Cardiac fibroblast (primary cell): ENCODE measurements at places on chromosomes 6 and 20.

GRCh38 chr6:153150752-153151440 is 19.8 kb upstream of the RGS17 start:
- no peak for DNase-seq

GRCh38 chr6:20802596-20802995 is 268.3 kb downstream of the CDKAL1 start:
- DNase-seq, result no peak

DNA sequence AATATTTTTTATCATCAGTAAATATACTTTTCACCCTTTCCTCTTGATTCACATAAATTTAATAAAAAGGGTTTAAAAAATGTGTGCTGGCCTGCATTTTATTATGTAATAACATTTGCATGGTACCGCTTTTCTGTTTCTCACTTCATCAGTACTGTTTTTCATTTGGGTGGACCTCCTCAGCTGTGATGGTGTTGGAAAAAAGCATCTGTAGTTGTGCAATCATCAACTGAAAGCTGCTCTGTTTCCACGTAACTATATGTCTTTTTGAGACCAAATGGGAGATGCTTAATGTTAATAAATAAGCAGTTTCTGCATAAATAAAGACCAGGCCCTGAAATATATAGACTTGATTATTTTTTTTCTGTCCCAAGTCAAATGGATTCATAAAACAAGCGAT is 31.6 kb upstream of the CENPW start:
- no peak for DNase-seq

DNA sequence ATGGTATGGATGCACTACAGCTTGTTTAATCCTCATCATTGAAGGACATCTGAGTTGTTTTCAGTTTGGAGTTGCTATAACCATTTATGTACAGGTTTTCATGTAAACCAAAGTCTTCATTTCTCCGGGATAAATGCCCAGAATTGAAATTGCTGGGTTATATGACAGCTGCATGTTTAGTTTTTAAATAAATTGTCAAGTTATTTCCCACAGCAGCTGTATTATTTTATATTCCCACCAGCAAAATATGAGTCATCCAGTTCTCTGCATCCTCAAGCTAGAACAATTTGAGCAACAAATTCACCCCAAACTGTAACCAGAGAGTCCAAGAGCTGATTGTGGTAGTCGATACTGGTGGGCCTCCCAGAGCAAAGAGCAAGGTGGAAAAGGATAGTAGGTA is 161.0 kb upstream of the PRND start:
- no peak for DNase-seq

- DNase-seq, result peak; percentile 48
Measured at GRCh38 chr6:132931936-132932514, 117.7 kb downstream of the RPS12 start.

DNA sequence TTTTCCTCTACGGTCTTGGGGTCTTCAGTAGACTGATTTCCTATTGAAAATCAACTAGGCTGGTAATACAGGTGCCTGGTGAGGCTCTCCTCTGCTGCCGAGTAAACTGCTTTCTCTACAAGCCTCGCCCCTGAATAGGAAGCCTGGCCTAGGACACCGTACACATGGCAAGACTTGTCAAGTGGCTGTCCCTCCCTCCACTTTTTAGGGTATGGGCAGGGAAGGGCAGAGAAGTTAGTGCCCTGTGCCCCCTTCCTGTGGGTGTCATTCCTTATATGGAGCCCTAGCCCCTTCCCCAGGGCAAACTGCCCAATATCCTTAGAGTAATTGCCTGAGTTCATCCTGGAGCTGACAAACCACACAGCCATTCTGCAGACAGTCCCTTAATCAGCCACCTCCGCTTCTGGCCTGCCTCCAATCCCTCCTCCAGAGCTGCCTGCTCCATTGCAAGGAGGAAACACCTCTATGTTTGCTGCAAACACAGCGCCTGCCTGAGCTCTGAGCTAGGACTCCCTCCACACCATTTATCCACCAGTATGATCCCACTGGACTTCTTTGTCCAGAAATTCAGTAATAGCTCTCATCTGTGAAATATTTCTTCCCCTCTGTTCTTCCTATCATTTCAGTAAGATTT is 93.1 kb downstream of the CHD6 start:
- peak; percentile 64 for DNase-seq

- no peak for DNase-seq
Measured at GRCh38 chr6:45933855-45934254, 81.8 kb downstream of the CLIC5 start.

GRCh38 chr6:106488494-106489370 is 128.2 kb downstream of the CRYBG1 start:
- peak; percentile 22 for DNase-seq

GRCh38 chr6:111927321-111927720 is 54.1 kb upstream of the FYN start:
- DNase-seq, result no peak

DNA sequence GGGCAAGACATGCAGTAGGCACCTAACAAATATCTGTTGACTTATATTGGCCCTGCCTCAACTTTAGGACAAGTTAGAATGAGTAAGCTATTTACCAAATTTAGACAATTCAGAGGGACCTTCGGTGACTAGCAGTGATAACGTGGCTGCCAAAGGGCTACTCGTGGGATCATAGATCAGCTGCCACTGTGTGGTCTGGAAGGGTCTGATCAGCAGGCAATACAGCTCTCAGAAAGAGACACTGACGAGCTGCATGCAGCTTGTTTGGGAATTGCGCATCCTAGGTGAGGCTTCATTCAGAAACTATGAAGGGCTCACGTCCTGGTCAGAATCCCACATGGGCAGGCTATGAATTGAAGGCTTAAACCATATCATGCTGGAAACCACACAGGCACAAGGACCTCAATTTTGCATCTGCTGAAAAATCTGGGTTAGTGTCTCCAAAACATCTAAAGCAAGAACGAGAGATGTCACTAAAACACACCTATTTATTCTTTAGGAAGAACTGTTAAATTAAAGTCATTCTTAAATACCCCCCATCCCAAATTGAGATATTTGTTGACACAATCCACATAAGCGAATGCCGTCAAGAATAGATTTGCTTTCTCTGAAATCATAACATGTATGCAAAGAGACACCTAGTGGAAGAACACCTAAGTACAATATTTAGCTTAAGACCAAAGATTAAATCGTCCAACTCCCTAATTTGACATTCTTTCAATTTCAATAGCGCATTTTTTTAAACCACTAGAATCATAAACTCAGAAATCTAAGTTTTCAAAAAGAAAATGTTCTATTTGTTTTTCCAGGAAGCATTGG is 79.6 kb downstream of the IPCEF1 start:
- peak; percentile 67 for DNase-seq

DNA sequence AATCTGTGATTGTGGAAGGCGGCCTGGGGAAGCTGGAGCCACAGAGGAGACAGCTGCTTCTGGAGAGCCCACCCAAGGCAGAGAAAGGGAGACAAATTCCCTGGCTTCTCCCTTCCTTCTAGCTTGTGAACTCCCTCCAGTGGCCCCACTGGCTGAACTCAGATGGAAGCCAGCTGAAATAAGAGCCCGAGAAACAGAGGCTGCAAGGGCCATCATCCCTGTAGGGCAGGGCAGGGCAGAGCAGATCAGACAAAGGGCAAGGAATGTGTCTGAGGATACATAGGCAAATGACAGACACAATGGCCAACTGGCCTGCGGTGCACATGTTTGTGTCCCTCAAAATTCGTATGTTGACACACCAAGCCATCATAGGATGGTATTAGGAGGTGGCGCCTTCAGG is 25.3 kb downstream of the MDFI start:
- no peak for DNase-seq

GRCh38 chr6:21826023-21826422 is 232.5 kb downstream of the SOX4 start:
- peak; percentile 33 for DNase-seq

DNA sequence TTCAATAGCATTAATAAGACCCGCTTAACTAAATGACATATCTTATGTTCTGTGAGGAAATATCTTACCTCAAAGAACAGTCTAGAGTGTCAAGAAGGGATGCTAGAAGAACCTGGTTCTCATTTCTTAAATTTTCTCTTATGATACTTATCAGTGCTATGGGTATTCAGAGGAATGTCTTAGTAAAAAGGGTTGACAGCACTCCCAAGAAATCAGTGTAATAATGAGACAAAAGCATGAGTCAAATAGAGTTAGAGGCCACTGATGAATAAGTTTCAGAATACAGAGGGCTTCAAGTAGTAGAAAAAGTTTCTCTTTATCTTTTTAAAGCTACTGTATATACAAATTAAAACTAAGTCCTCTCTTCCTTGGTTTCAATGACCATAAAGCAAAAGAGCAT is 242.8 kb downstream of the GJA1 start:
- DNase-seq, result no peak

GRCh38 chr6:80535914-80536565 is 429.6 kb downstream of the BCKDHB start:
- DNase-seq, result peak; percentile 58

- no peak for DNase-seq
Measured at GRCh38 chr6:34319471-34319885, 70.7 kb upstream of the SMIM29 start.

- DNase-seq, result no peak
Measured at GRCh38 chr6:146860583-146860982, 261.8 kb downstream of the ADGB start.

DNA sequence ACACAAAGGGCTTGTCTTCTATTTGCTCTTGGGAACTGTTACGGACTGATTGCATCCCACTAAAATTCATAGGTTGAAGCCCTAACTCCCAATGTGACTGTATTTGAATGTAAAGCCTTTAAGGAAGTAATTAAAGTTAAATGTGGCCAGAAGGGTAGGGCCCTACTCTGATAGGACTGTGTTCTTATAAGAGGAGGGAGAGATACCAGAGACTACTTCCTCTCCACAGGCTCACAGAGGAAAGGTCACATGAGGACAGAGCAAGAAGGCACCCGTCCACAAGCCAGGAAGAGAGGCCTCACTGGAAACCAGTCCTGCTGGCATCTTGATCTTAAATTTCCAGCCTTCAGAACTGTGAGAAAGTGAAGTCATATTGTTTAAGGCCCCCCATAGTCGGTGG is 211.9 kb downstream of the CDH26 start:
- DNase-seq, result no peak

- no peak for DNase-seq
Measured at GRCh38 chr6:9831783-9832182, 583.1 kb downstream of the TFAP2A start.

- peak; percentile 95 for DNase-seq
Measured at GRCh38 chr20:49583669-49584417, 15.9 kb upstream of the PTGIS start.

DNA sequence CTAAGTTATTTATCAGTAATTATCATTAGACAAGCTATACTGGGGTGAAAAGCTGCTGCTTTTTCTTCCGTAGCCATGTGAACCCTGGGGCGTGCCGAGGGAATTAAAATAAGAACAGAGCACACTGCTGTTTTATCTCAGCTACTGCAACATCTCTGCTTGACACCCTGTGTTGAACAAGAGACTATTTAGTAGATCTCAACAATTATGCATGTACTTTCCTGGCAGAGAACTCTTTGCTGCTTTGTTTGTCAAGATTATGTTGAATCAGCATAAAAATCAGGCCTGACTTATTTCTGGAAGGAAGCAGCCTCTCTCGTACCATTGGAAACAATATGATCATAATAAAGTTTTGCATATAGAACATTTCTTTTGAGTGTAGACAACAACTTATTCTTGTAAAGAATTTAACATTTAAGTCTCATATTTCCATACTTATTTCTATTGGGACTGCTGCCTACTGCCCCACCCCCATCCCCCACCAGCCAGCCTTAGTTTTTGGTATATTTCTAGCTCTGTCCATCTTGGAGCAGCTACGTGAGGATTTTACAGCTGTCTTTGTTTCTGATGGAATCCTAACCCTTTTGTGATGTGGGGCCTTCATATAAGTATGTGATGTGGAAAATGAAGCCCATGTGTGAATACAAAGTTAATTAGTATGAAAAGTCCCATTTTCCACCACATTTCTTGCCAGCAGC is 1011.4 kb downstream of the KIF16B start:
- DNase-seq, result no peak

DNA sequence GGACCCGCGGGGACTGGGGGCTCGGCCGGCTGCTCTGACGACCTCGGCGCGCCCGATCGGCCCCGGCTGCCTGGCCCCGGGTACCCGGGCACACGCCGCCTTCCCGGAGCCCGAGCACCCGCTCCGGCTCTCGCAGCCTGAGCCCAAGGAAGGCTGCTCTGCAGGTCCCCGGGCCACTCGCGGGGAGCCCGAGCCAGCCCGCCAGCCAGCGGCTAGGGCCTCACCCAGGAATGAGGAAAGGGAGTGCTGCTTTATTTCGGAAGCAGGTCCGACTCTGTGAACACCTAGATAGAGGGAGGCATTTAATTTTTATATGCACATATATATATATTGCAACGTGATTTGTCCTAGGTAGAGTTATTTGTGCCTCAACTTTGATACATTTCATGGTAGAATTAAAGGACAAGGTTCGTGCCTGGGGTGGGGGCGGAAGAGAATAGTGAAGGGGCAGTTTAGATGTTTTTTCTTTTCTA is 15.5 kb downstream of the FOXA2 start:
- no peak for DNase-seq

DNA sequence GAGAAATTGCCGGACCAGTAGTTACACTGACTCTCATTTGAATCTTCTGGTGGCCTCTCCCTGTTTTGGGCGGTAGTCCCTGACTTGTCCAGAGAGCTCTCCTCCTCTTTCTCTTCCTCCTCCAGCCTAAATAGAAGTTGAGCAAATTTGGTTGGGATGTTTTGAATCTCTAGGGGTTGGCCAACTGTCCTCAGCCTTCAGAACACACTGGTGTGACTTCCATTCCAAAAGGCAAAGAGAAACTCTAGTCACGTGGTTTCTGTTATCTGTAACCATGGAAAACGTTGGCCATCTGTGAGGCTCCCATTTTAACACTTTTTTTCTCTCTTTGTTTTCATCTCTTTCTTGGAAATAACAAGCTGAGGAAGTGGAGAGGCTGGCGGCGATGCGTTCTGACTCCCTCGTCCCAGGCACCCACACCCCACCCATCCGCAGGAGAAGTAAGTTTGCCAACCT is 275.3 kb downstream of the TBC1D7 start:
- DNase-seq, result peak; percentile 13

DNA sequence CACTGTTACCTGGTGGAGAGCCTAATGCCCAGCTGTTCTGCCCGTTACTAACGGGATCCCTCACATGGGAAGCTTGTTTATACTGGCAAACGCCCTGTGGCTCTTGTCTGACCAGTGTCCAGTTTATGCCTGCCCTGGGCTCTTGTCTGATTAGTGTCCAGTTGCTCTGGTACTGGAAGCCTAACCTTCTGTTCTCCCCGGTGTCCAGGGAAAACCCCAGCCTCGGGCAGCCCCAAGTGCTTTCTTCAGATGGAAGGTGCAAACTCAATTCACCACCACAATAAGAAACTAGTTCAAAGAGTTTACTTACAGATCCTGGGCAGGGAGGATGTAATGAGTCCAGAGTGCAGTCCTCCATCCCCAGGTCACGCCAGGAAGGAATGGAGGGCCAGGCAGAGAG is 148.4 kb downstream of the TBXT start:
- no peak for DNase-seq
